ENCODE measurements at places on chromosomes 7 and 10.

GRCh38 chr7:44073664-44074348 lies 8.4 kb upstream of the PGAM2 start:
- DNase-seq, result no peak

DNA sequence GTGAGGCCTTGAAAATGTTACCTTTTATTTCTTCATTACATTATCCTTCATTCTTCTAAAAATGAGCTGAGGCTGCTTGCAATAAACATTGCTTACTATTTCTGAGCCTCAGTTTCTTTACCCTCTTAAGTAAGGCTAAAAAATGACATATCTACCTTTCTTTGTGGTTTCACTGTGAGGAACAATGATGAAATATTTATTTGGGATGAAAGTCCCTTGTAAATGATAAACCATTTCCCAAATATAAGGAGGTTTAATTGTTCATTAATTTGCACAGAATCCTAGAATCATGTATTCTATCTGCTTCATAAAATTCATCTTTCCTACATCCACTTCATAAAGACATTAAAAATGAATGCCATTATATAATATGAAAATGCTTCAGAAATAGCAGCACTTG lies 27.9 kb downstream of the ZC3HAV1 start:
- DNase-seq, result no peak

GRCh38 chr10:119401671-119402395 lies 140.7 kb downstream of the RGS10 start:
- peak; percentile 88 for DNase-seq

DNA sequence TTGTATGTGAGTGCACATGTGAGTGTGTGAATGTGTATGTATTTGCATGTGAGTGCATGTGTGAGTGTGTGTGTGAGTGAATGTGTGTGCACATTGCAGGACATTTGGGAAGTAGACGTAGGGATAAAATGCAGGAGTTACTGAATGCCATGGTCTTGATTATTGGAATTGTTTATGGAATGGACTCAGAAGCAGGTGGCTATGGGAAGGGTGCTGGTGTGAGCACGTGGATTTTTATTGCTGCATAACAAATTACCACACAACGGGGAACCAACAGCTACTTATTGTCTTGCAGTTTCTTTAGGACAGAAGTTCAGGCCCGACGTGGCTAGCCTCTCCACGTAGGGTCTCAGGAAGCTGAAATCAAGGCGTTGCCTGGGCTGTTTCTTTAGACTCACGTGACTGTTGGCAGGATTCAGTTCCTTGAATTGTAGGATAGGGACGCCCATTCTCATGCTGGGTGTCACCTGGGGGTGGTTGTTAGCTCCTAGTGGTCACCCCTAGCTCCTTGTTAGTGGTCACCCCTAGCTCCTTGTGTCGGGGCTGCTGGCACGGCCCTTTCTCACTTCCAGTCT lies 48.3 kb upstream of the ZNF32 start:
- DNase-seq, result no peak

- no peak for DNase-seq
Measured at GRCh38 chr10:30127120-30127541, 67.7 kb upstream of the JCAD start.

DNA sequence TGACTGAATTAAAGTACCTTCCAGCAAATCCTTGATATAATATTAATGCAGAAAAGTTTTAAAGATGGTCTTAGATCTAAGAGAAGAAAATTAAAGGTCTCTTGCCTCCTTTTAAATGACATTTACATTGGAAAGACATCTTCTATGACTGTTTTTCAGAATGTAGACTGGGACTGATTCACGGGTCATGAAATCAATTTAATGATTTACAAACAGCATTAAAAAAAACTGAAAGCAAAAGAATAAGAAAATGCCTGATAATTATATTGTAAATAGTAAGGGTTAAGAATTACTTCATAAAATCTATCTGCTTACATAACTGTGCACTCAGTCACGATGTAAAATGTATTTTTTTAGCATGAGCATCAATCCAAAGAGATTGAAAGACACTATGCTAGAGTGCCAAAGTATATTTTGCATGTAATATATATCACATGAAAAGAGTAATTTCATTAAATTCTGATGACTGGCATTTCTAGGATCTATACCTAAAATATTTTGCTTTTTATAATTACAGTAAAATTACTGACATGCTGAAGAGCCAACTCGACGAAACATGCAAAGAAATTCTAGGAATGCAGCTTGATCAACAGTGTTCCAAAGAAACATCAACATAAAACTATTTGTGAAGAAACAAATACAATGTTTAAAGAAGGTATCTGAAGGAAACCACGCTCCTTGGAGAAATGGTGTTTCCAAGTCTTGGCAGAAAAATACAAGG lies 35.1 kb downstream of the RTKN2 start:
- DNase-seq, result no peak

DNA sequence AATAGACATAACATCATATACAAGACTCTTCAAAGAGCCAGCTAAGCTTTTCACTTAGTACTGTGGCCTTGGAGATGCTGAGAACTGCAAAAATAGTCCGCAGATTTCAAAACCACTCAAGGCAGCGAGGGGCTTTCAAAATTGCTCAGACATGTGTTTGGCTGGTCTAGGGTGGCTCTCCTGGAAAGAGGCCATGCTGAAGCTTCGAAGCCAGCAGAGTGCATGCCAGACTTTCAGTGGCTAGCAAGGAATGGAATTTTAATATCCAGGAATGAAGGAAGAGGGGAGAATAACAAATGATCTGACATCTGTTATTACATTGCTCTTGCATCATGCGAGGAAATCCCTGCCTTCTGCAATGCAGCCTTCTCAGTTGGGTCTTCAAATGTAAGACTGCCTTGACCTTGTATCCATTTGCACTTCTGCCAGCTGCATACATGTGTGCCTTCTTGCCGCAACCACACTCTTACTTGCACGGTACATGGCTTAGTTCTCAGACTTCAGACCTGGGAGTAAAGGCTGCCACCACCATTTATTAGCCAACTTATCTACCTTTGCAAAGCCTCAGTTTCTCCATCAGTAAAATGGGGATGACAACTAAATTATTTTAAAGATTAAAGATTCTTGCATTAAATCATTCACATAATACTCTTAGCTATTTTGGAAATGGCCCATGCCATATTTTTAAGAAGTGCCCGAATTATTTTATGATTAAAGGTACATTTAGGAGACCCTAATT lies 55.9 kb downstream of the ITIH5 start:
- no peak for DNase-seq

- DNase-seq, result no peak
Measured at GRCh38 chr10:77388571-77389100, 249.0 kb downstream of the KCNMA1 start.

DNA sequence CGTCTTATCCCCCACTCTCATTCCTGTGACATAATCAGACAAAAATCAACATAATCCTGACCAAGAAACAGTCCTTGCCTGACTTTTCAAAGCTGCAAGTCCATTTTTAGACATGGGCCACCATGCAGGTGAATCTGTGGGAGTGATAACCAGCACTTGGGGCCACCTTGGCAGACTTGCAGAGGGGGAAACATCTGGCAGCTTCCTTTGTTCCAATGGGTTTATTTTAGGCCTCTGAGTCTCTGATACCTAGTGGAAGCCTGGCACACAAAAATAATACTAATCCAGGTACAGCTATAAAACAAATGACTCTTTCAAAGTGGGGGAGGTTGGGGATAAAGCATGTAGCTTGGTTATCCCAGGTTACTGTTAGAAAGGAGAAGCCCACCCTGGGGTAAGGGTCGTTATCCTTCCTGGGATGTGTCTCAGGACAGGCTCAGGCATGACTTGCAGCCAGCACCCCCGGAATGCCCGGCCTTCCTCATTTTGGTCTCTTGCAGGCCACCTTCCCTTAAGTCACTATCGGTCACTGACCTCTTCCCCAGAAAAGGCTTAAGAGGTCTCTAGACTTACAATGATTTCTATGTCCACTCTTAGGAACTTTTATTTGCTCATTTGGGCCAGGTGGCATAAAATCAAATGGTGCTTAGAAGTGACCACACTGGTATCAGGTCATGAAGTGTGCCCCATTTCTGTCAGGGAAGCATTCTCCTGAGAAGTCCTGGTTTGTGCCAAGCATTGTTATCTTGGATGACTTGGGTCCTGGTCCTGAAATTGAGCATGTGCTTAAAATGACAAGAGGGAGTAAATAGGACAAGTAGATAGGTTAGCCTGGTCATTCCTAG lies 37.6 kb downstream of the EEPD1 start:
- DNase-seq, result no peak

DNA sequence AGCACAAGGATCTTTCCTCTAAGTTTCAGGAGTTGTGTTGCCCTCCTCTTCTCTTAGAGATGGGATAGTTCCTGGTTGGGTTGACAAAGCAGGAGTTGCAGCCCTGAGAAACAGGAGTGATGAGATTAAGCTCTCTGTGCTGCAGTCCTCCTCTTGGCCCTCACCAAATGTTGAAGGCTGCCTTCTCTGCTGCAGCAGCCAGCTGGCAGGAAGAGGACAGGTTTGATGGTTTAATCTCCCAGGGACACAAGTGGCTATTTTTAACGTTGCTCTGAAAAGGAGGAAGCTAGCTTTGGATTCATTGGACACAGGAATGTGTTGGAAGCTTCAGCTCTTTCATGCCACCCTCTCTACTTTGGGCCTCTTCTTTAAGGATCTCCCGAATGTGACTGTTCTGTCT lies 9.4 kb downstream of the STRIP2 start:
- DNase-seq, result no peak

- DNase-seq, result no peak
Measured at GRCh38 chr10:28971764-28972163, 294.4 kb downstream of the BAMBI start.

DNA sequence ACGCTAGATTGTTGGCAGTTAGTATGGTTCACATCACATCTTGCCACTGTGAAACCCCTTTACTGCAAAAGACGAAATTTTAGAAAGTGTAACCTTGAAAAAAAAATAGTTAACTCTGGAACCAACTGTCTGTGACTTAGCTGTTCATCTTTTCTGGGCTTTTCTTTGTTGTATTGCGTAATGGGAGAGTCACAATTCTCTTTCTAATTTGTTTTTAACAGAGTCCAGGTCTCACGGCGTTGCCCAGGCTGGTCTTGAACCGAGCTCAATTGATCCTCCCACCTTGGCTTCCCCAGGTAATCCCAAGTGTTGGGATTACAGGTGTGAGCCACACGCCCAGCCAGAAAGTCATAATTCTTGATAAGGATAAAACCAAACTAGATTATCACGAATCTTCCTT lies 14.5 kb downstream of the UBE3C start:
- no peak for DNase-seq

GRCh38 chr10:45599646-45600045 lies 72.9 kb downstream of the ZFAND4 start:
- no peak for DNase-seq

- no peak for DNase-seq
Measured at GRCh38 chr10:36173364-36173763, 531.3 kb upstream of the FZD8 start.

GRCh38 chr7:5636914-5637313 lies 144.5 kb downstream of the RNF216 start:
- peak; percentile 87 for DNase-seq

- no peak for DNase-seq
Measured at GRCh38 chr10:16644146-16644545, 122.5 kb upstream of the C1QL3 start.

DNA sequence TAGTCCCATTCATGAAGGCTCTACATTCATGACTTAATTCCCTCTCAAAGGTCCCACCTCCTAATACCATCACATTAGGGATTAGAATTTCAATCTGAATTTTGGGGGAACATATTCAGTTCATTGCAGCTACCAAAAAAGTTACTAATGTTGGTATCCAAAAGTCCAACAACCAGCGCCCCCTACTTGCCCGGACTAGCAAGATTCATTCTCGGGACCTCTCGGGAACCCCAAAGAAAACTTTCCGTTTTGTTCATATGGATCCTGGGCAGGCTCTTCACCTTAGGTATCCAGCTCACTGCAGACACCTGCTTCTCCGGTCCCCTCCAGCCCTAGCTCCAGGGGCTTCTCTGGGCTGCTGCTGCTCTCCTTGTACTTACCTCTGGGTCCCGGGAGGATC lies 8.9 kb upstream of the GRK5 start:
- no peak for DNase-seq

DNA sequence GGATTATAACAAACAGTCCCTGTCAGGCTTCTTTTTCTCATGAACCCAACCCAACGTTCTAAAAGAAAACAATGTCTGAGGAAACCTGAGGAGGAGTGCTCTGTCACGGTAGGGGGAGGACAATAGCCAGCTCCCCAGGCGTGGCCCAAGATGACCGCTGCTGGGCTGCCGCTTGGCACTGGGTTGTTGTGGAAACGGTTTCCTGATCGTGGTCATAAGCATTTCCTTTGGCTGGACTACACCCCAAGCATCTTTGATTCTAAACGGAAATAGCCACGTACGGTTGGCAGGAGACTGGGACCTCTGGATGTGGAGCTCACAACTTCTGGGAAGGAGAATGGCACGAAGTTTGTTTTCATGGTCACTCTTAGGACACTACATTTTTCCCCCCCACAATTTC lies 30.4 kb upstream of the DMBT1 start:
- no peak for DNase-seq

DNA sequence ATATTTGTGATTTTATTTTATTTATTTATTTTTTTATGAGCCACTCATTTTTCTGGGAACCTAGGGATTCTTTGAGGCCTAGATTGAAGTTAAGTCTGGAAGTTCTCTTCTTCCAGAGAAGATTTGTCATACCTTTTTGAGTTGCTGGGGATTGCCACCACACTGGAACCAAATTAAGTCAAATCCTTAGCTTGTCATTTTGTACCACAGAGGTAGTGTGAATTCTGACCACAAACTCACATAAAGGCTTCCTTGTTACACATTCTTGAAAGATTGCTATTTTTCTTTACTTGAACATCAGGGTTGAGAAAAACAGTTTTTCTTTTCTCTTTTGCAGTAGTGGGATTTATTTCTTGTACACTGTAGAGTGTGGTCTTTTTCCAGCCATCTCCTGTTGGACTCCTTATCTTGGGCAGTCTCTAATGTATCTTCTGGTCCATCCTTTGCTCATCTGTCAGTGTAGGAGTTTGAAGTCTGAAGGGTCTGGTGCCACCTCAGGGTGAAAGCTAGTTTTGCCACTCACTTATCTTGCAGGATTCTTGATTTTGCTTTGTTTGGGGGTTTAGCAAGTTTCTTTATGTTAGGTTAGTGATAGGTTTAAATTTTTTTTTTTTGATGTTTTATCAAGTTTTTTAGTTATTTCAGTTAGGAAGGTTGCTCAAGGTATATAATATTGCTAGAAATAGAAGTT lies 24.8 kb downstream of the PCBD1 start:
- no peak for DNase-seq

All from smooth muscle cell of the brain vasculature (primary cell).